ENCODE measurements at places on chromosomes 2 and 18.

- DNase-seq: no peak
These were observed 291.2 kb downstream of the ALPK2 start for GRCh38 chr18:58337686-58338085.

DNA sequence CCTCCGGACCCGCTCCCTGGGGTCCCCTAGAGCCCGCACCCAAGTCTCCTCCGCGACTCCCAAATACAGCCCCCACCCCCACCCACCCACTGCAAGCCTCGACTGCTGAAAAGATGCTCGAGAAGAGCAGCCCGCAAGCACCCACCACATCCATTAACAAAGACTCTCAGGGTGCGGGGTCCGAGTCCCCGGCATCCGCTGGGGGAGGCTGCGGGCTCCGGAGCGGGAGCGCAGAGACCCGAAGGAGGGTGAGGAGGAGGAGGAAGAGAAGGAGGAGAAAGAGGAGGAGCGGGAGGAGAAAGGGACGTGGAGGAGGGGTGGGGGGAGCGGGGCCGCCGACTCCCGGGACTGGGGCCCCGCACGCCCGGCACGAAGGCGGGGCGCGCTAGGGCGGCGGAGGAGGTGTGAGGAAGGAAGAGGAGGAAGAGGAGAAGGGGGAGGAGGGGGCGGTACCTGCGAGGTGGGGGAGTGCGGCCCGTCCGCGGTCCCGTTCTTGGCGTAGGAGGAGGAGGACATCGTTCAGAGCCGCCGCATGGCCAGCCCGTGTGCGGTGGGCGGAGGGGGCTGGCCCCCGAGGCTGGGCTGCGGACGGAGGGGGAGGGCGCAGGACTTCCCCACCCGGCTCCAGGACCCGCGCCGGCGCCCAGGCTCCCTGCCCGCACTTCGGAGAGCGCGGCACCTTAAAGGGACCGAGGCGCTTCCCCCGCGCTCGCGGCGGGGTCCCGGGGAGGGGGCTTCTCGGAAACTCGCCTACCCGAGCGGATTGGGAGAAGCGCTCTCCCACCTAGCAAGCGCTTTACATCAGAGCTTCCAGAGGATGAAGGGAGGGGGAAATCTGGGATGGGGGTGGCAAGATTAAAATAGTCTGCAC is at the start of gene CACNB4:
Gene CACNB4 (minus strand): TSS at position 549 of the 871 bp plus-strand sequence.
- no peak for DNase-seq

DNA sequence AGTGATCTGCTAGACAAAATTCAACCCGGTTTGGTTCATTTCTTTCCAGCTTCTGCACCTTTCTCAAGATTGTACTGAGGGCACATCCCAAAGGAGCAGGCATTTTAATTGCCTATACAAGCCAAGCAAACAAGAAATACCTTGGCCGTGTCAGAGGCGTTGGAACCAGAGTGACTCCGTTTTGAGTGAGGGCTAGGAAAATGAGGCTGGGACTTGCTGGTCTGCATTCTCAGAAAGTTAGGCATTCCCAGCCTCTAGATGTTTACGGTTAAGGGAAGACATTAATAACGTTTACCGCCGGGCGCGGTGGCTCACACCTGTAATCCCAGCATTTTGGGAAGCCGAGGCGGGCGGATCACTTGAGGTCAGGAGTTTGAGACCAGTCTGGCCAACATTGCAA is 1.5 kb upstream of the GEMIN6 start:
- no peak for DNase-seq

DNA sequence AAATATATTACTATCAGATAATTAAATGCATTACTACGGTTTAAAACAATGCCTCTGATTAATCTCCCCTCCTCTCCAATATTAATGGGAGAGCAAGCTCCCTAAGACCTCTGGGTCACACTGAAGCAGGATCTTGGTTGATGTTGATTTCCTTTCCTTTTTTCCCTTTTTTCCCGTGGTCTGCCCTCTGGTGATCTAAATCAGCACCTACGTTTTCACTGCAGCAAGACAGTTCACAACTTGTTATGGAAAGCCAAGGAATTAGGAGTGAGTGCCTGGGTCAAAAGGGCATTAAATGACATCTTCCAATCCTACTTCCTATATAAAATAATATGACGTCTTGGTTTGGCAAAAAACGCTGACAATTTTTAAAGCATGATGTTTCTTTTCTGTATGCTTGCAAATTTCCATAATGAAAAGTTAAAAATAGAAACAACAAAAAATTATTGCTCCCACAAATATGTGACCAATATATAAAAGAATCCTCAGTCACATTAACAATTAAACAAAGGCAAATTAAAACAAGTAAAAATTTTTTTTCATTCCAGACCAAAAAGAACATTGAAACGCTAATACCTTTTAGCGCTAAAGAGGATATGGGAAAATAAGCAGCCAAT is 7.9 kb upstream of the CFAP36 start:
- DNase-seq: peak; percentile 48

DNA sequence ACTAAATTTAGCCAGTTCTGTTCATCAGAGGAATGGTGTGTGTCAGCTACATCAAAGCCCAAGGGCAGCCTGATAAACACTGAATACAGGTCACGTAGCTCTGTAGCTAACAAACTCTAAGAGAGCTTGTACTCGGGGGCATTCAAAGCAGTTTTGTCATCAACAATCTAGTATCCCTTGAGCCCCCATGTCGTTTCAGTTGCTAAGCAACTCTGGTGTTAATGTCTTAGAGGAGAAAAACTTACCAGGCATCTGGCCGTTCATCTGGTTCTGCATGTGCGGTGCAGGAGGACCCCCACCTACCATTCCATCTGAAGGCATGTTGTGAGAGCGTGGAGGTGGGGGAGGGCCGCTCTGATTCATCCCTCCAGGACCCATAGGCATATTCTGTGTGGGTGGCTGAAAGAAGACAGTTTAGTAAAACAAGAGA is 33.1 kb downstream of the SS18 start:
- no peak for DNase-seq

DNA sequence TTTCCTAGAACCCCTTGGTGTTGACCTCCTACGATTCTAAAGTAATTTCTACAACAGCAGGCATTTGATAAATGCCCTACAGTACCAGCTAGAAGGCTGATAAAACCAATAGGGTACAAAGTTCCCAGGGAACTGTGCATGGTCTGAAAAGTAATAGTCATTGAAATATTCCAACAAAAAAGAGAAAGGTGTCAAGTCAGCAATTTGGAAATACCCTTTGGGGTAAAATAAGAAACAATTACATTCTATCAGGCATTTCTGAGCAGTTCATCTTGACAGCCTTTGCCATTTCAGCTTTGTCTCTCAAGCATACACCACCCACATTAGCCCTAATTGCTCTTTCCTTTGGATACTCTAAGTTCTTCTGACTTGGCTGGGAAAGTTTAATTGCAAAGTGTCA is 542.9 kb upstream of the DDX18 start:
- no peak for DNase-seq

DNA sequence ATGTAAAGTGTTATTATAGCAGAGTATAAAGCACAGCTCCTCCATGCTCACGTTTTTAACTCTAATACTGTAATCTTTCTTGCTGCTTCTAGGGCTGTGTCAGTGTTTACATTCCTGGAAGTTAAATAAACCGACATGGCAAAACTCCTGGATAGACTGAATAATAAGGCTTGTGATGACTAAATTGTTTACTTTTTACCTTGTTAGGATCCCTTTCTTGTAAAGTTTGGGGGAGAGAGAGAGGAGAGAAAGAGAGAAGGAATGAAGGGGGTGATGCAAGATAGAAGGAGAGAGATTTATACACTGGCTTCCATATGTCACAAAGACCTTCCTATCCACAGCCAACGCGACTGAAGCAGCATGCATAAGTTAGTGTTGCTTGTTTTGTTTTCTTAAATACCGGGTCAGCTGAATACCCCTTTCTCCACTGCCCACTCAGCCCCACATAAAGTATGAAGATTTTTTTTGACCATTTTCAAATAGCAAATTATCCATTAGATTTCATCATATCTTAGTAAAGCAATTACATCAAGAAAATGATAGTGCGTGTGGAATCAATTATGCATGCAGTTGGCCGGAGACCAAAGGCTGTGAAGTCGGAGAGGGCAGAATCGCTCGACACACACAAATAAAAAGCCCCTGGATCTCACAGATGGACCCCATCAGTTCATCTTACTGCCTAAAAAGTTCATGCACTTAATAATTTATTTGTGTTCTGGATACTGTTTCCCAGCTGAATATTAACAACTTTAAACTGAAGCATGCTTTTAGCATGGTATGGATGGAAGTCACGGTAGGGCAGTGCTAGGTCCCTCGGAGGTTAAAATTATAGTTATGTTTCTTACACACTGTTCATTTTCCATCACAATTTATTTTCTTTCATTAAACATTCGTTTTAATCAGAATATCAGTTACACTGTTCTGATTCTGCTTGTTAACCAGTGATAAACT is 20.1 kb downstream of the BCL11A start:
- DNase-seq: peak; percentile 62

- DNase-seq: no peak
These were observed 324.8 kb upstream of the GULP1 start for GRCh38 chr2:187966924-187967323.

DNA sequence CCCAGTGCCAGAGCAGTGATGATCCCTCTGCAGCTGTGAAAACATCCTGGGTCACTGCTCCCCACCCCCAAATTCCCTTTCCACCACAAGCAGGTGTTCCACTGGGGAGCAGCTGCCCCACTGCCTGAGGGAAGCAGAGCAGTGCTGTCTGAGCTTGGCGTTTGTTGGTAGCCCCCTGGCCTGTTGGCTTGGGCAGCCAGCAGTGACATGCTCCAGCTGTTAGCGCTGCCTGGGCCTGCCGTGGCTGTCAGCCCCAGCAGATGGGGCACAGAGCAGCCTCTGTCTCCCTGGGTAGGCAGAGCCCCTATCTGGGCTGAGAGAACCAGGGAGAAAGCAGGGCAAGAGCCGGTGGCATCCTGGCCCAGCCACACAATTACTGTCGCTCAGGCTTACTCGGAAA is 247.7 kb downstream of the GLI2 start:
- no peak for DNase-seq

- DNase-seq: no peak
These were observed 142.4 kb upstream of the MEX3C start for GRCh38 chr18:51339856-51340255.

DNA sequence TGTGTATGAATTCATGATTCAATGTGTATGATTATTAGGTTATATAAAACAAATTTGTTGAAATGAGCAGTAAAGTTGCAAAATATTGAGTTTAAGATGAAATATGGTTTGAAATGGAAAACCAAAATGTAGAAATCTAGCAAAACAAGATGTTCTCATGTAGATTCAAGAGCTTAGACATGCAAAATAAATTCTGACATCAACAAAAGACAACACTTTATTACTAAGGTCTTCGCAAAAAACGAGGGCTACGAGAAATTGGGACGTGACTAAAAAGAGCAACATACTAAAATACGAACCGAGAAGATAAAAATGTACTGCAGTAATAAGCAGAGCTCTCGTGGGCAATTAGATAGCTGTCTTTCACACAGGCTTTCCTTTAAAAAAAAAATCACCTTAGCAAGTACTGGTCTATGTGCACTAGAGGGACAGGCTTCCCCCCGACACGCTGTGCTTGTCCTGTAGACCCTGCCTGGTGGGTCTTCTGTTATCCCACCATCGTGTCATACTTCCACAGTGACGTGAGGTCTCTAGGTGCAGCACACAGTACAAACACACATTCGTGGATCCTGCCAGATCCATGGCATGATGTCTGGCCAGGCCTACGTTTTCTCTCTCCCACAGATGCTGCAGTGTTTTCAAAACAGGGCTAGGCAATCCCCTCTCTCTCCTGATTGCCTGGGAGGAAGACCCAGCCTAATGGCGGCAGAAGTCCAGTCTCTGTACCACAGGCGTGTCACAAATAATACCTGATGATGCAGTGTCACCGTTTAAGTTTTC is 240.8 kb downstream of the TCF4 start:
- no peak for DNase-seq
